ENCODE measurements at places on chromosomes 1 and 21. TPM values are rescaled to one million over a fixed set of nuclear protein-coding genes. Genes with fewer than 3 reads are reported as not detected.

DNA sequence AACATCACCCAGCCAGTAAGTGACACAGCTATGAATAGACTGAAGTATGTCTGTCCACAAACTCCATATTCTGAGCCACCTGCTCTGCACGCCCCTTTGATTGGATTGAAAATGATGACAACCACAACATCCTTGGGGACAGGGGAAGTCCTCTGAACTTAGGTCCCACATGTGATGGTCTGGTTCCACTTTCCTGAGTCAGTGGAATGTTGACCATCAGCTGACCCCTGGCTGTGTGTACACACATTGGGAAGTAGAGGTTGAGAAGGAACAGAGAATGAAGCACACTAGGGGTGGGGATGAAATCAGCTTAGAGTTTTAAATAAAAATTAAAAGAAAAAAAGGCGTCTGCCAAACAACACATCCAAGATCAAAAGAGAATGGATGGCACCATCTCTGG is 8.0 kb upstream of the DISP3 start:
- DNase-seq: no peak

DNA sequence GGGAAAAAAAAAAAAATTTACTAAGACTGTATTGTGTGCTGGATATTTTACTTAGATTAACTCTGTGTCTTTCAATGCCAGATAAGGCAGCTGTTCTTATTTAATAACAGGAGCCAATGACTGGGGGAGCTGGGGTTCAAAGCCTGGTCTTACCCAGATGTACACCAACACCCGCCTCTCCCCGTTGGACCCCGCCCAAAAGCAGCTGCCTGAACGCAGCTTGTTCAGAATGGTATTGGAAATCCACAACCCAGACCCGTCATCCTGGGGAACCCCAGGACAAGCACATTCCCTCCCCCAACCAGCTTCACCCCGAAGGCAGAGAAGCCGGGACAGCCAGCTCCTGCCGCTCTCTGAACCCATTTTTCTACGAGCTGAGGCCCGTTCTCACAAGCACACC is 113.6 kb upstream of the TMPRSS2 start:
- no peak for DNase-seq

DNA sequence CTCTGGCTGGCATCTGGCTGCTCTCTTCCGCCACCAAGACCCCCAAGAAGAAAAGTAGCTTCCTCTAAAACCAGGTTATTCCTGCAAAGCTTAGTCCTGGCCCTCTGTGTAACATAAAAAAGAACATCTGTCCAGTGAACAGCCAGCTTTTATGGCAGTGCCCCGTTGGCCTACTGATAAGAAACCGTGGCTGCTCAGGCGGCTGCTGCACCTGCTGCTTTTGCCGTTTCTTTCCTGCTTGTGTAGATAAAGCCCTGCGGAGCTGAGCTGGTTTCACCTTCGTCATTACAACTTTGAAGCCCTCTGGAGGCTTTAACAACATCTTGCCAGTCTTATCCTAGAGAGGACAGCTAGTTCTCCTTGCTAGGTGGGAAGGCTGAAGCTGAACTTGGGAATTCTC is 20.5 kb downstream of the ELAPOR1 start:
- peak; percentile 85 for DNase-seq

DNA sequence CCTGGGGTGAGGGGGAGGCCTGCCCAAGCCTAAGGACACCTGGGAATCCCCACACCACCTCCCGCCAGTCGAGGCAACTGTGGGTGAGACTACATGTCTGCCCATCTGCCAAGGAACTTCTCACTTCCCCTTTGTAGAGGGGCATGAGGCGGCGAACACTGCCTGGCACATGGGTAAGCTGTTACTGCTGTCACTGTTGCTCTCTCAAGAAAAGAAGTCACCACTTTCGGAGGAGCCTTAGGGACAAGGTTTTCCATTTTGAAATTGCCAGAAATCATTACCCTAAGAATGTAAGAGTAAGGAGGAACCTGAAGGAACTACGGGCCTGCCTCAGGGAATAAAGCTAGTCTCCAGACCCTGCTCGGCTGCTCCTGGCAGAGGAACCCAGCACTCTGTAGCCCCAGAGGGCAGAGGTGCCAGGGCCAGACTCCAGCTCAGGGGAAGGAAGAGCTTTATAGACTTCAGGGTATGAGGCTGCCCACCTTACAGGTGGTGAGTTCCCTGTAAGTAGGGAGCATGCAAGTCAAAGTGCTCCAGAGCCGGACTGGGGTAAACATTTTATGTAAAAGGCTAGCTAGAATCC is 23.3 kb downstream of the SLC2A1 start:
- peak; percentile 19 for DNase-seq

- no peak for DNase-seq
These were observed 228.0 kb downstream of the RYR2 start for GRCh38 chr1:237269938-237270337.

DNA sequence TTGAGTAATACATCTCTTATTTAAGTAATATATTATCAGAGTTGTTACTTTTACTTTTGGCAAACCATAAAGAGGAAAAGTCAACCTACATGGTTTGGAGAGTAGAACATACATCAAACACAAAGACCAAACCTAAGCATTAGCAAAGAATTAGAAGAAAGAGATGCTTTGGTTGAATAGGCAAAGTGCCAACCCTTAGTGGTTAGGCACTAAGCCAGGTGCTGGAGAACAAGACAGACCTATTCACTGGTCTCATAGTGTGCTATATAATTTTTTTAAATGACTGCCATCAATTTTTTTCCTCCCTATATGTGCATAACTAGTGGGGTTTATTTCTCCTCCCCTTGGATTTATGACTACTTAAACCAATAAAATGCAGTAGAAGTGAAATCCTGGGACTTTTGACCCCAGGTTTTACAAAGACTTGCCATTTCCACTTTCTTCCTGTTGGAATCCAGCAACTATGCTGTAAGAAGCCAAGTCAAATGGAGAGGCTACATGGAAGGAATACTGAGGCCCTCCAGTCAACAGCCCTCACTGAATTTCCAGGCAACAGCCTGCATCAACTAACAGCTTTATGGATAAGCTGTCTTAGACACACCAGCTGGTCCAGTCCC is 69.8 kb upstream of the HAO2 start:
- DNase-seq: no peak

- DNase-seq: no peak
These were observed 17.1 kb downstream of the SOAT1 start for GRCh38 chr1:179310721-179311120.

- DNase-seq: no peak
These were observed 24.0 kb upstream of the ADARB1 start for GRCh38 chr21:45050345-45050796.

- no peak for DNase-seq
These were observed 54.4 kb downstream of the EVI5 start for GRCh38 chr1:92730476-92730875.

DNA sequence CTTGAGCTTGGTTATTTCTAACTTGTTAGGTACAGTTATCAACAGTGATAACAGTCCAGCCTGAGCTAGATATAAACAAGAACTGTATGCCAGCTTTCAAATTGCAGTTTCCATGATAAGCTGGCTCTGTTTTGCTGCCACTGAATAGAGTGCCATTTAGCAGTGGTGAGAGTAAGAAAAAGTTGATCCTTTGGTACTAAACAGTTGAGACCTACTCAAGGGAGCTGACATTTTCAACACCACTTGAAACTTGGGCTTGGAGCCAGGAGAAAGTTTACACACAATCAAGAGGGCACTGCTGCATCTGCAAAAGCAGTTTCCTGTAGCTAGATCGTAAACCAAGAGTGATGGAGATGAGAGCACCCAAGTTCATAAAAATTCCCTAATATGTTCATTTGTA is 131.3 kb downstream of the RGS7 start:
- no peak for DNase-seq

- DNase-seq: no peak
These were observed 21.6 kb downstream of the C2CD2 start for GRCh38 chr21:41932191-41932575.

DNA sequence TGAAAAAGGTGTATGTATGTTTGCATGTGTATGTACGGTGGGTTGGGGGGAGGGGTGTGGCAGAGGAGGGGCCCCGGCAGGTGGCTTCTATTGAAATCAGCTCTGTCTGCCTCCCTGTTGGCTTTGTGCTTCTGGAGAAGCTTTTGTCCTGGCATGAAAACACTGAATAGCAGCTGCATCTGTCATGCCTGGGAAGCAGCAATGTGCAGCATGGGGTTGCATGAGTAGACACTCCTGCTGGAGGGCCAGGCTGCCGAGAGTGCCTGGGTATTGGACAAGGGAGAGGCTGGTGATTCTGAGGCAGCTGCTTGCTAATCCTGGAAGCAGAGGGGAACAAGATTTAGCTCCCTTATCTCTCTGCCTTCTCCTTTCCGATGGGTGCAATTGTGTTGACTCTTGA is 20.5 kb downstream of the MAPKAPK2 start:
- DNase-seq: no peak

DNA sequence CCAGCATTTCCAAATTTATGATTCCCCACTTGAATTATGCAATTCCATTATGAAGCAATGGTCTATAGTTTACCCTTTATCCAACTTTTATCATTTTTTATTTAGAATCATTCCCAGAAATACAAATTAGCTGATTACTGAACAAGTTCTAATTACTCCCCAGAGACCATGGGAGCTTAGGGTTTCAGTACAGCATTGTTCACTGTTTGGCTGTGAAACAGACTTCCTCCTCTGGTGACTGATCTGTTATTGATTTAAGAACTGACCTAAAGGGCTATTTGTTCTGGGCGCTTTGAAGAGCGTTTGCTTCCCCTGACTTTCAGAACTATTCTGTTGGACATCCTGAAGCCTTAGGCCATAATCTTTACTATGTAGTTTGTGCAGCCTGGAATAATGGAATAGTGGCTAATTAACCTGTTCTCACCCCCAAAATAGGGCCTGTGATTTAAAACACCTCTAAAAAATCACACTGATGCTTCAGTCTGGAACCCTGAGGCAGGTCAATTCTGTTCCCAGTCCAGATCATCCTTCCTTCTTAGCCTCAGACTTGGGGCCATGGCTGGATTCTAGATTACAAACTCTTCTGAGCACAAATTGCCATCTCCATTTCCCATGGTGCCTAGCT is 58.7 kb downstream of the ALG14 start:
- no peak for DNase-seq

GRCh38 chr1:66244429-66244828 is 289.5 kb upstream of the SGIP1 start:
- no peak for DNase-seq

DNA sequence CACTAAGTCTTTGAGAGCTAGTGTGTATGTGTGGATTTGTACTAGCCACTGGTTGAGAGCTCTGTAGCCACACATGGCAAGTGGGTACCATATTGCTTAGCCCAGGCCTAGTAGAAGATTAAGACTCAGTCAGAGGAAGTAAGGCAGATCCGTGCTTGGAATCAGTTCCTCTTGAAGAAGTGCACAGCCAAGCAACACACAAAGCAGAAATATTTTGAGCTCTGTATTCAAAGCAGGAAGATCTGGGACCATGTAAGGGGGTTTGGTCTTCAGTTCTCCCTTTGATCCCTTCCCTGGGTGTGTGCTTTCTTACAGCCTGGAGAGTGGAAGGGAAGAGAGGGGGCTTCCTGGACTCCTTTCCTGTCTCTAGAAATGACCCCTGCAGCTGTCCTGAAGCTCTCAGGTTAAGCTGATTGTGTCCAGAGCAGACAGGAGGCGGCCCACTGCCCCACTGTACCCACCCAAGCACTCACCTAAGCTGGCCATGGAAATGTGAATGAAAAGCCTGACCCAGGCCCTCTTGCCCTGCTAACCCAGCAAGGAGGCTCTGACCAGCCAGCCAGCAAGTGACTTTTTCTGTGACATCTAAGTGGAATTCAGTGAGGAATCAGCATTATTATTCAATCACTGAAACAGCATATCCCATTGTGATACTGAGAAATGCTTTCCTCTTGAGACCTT is 3.6 kb downstream of the ETS2 start:
- DNase-seq: no peak

DNA sequence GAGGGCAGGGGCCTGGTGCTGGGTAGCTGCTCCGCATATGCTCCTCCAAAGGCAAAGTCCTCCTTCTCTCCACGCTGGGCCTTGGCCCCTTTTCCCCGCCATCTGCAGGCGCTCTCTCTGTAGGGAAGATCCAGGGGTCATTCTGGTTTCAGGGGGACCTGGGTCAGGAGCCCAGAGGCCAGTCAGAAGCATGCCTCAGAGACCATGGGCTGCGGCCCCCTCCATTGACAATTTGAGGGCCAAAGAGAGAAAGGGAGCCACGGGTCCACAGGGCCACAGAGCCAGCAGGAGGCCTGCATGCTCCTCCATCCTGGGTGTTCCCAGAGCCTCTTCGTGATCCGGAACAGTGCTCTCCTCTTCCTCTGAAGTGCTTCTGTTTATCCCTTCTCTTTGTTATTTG is 2.1 kb upstream of the CLDN19 start:
- no peak for DNase-seq

DNA sequence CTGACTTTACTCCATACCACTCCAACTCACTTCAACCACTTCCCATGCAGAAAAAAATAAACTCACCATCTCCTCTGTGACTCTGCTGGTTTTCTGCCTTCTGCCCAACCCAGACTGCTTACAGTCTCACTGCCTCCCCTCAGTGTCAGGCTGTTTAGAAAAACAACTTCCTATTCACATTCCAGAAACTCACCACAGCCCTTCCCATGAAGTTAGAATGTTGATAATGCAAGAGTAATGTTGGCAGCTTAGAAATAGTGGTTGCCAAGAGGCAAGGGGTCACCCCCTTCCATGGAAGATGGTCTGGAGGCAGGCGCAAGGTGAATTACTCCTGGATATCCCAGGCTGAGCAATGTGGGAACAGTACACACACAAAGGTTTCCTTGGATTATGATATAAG is at the start of gene SELP:
Gene SELP, minus strand, starts transcription at position 119 of the 400 bp plus-strand sequence. Its CDS starts 50 bp downstream, at position 69.
- DNase-seq: no peak

- no peak for DNase-seq
These were observed 26.8 kb downstream of the GADD45A start for GRCh38 chr1:67711855-67712212.

- DNase-seq: no peak
These were observed 61.6 kb downstream of the ADAMTS1 start for GRCh38 chr21:26783466-26784195.

DNA sequence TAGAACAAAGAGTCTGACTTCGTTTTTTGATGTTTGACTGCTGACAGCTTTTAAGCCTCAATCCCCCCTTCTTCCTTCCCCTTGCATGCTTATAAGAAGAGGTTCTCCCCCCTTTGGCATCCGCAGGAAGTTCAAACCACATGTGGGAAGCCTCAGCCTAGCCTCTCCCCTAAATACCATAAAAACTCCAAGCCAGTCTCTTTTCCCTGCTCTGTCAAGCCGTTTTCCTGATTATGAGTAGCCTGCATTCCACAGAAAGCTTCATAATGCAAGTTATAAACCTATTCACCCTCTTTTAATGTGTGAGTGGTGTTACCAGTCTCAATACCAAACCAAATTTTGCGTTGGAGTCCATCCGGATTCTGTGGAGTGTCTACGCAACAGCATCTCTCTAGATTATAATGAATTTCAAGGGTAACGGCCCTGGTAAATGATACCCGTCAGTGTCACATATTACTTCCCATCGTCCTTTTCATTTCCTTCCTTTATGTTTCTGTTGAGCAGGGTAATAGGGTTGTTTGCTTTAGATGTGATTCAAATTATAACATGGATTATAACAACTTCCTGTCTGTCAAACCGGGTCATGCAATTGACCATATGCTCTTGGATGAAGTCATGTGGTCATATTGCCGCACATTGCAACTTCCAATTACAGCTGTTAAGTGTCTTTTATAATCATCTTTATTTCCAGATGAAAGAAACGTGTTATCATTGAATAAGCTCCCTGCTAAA is 717.5 kb downstream of the RWDD3 start:
- no peak for DNase-seq

Gene PADI4
- 0.25 TPM for polyA plus RNA-seq

Gene KCND3
- 2.7 TPM for polyA plus RNA-seq

Gene CELA3A
- 62.9 TPM for polyA plus RNA-seq

Gene NPPA
- 0.48 TPM for polyA plus RNA-seq

Gene STIL
- polyA plus RNA-seq: 0.61 TPM

Gene BSND
- polyA plus RNA-seq: not detected

Gene KRTAP12-2
- not detected for polyA plus RNA-seq

Gene S1PR1
- 8.4 TPM for polyA plus RNA-seq

Gene G0S2
- 227 TPM for polyA plus RNA-seq

Gene LCE2A
- polyA plus RNA-seq: not detected
